ENCODE measurements at places on chromosomes 6 and 20.

GRCh38 chr6:45783716-45784115 lies 231.9 kb downstream of the CLIC5 start:
- DNase-seq: no peak

- DNase-seq: no peak
These were observed 20.3 kb downstream of the SNTA1 start for GRCh38 chr20:33423141-33423834.

DNA sequence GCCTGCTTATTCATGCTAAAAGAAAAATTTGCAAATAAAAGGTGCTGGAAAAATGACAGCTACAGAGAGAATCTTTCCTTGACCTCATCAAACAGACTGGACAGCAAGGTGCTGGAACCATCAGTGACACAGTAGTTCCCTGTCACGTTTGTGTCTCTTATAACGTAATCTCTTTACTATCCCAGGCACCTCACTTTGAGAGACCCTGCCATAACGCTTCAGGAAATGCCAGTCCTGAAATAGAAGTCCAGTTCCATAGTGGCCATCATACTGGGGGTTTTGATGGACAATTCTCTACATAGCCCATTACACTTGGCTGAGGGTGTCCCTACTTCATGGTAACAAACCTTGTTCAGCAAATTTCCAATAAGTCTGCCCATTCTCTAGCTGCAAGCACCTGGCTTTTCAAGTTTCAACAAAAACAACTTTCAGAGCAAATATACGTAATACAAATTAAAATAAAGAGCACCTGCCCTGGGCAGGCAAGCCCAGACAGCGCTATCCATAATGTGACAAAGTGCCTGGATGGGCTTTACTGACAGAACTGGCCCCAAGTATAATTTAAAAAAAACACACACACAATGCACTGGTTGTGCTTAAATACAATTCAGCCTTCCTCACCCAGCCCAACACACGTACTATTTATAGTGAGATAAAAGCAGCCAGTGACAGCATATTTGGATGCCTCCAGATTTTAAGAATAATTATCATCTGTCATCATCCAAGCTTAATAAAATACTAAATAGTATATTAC lies 38.7 kb downstream of the CNKSR3 start:
- no peak for DNase-seq

- peak; percentile 43 for DNase-seq
These were observed 35.6 kb upstream of the KCNK16 start for GRCh38 chr6:39357998-39358686.

GRCh38 chr6:24458134-24458533 lies 31.2 kb downstream of the GPLD1 start:
- no peak for DNase-seq

DNA sequence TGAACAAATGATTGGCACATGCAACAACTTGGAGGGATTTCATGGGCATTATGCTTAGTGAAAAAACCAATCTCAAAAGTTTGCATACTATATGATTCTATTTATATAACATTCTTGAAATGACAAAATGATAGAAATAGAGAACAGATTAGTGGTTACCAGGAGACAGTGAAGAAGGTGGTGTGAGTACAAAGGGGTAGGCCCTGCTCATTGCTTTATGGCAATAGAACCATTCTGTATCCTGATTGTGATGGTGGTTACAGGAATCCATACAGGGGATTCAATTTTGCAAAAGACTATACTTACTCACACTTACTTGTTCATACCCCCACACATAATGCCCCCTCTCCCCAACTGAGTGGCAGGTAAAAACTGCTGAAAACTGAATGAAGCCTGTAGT lies 30.2 kb upstream of the LAMA4 start:
- DNase-seq: no peak

- no peak for DNase-seq
These were observed 82.7 kb upstream of the FABP7 start for GRCh38 chr6:122696853-122697252.

DNA sequence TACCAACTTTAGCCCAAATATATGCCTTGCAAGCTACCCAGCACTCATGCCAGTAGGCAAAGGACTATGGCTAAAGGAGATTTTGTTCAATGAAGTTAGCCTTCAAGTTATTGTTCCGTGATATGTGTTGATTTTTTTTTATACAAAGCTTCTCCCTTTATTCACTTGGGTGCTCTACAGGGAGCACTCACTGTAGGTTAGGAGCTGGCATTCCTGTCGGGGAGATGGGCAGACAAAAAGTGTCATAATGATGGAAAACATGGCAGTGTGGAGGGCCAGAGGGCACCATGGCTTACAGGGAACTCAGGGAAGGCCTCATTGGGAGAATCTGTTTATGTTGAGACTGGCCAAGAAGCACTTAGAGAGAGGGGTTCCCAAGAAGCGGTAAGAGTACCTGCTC lies 292.4 kb downstream of the TSHZ2 start:
- no peak for DNase-seq

GRCh38 chr6:138099832-138100231 lies 7.4 kb downstream of the PERP start:
- DNase-seq: no peak

DNA sequence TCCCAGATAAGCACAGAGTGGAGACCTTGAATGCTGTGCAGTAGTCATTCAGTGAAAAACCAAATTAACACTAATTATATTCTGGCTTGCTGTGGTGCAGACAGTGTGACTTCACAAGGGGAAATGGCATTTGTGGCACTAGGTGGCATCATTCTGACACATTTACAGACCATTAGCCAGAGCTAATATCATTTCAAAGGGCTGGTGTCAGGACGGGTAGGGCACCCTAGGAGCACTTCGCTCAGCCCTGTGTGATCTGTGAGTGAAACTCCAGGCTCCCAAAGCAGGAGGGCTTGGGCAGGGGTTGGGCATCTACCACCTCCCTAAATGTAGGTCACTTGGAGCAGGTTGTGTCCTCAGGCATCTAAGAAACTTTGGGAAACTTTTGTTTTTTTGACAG lies 555.8 kb downstream of the PKHD1 start:
- DNase-seq: no peak

DNA sequence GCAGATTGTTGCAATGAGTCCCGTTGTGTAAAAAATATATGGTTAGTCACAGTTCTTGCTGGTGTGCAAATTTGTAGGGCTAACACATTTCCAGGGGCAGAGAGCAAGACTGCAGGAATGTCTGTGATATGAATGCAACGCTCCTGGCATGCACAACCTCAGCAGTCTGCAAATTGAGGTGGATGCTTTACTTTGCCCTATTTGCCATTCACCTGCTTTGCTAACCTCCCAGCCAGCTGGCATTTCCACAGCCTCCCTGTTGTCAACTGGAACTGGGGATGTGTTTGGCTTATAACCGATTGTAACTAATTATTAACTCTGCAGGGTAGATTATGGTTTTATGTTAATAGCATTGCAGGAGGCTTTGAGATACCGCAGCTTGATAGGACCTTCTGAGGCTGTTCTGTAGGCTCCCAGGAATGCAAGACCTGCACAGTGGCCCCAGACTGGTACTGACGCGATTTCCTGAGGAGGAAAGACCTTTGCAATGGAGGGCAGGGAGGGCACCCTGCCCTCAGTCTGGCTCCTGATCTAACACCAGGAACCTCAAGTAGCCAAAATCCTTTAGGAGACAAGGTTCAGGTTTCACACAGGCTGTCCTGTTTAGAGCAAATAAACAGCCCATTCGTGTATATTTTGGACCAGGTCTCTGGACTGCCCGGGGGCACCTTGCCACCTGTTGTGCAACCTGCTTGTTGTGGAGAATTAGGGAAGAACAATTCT lies 53.4 kb downstream of the EDN1 start:
- DNase-seq: no peak

DNA sequence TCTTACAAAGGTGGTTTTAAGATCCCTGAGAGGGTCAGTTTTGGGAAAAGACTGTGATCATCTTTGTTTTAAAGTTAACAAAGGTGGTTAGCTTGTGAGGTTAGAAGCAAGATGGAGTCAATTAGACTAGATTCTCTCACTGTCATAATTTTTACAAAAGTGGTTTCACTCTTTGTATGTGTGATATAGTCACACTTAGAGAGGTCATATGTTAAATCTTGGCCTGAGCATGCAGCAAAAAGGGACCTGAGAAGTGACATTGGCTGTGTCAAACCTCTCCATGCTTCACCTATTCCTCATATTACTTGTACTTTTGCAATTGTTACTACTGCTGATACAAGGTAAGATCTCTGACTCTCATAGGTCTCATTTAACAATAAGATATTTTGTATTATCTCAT lies 368.0 kb downstream of the TBC1D32 start:
- no peak for DNase-seq
